ENCODE measurements at places on chromosomes 4 and X. TPM values are rescaled to one million over a fixed set of nuclear protein-coding genes. Genes with fewer than 3 reads are reported as not detected.

ATP7A gene
- total RNA-seq, result 3.9 TPM

GPRIN3 gene
- total RNA-seq, result not detected

TXK gene
- total RNA-seq, result not detected

IRS4 gene
- not detected for total RNA-seq

FAM236A gene
- total RNA-seq, result not detected

DHRSX gene
- 18.8 TPM for total RNA-seq

ZFP42 gene
- 11.2 TPM for total RNA-seq

PABPC4L gene
- 1.9 TPM for total RNA-seq

NLGN3 gene
- total RNA-seq, result 0.03 TPM

KCND1 gene
- total RNA-seq, result 0.54 TPM

RIBC1 gene
- total RNA-seq, result 0.35 TPM

PROM1 gene
- not detected for total RNA-seq

ARHGAP6 gene
- total RNA-seq, result 0.11 TPM

EDNRA gene
- total RNA-seq, result 5.1 TPM

ARSJ gene
- total RNA-seq, result 11.1 TPM

SERPINA7 gene
- not detected for total RNA-seq

RHOXF2B gene
- not detected for total RNA-seq

CXCL9 gene
- total RNA-seq, result not detected

PCSK1N gene
- 0.53 TPM for total RNA-seq

LYAR gene
- total RNA-seq, result 59.1 TPM

PAGE2 gene
- not detected for total RNA-seq

TIGD4 gene
- total RNA-seq, result 0.18 TPM

RHOXF2 gene
- not detected for total RNA-seq

IBSP gene
- not detected for total RNA-seq

TMEM47 gene
- 0.04 TPM for total RNA-seq

TLR1 gene
- total RNA-seq, result 0.21 TPM

ADGRG4 gene
- not detected for total RNA-seq

IL2RG gene
- total RNA-seq, result 0.11 TPM

MMRN1 gene
- total RNA-seq, result not detected

REPS2 gene
- 2.0 TPM for total RNA-seq

SH2D1A gene
- not detected for total RNA-seq

MAGEA9B gene
- not detected for total RNA-seq

GPC3 gene
- 0.11 TPM for total RNA-seq

SLC38A5 gene
- total RNA-seq, result 252 TPM

LDB2 gene
- total RNA-seq, result not detected

PHOX2B gene
- total RNA-seq, result not detected

FAM53A gene
- total RNA-seq, result 1.3 TPM

HSFX2 gene
- total RNA-seq, result not detected

SMR3B gene
- total RNA-seq, result not detected

ZXDA gene
- total RNA-seq, result 2.4 TPM

CITED1 gene
- not detected for total RNA-seq
